Esophagus mucosa (tissue), 1 donor: ENCODE measurements at places on chromosomes 2 and 18.
A peak's percentile ranks its signal among the peaks of the same experiment; 100 is the strongest.

- ATAC-seq = no peak
These were observed 56.7 kb upstream of the EML4 start for GRCh38 chr2:42112418-42112817.

DNA sequence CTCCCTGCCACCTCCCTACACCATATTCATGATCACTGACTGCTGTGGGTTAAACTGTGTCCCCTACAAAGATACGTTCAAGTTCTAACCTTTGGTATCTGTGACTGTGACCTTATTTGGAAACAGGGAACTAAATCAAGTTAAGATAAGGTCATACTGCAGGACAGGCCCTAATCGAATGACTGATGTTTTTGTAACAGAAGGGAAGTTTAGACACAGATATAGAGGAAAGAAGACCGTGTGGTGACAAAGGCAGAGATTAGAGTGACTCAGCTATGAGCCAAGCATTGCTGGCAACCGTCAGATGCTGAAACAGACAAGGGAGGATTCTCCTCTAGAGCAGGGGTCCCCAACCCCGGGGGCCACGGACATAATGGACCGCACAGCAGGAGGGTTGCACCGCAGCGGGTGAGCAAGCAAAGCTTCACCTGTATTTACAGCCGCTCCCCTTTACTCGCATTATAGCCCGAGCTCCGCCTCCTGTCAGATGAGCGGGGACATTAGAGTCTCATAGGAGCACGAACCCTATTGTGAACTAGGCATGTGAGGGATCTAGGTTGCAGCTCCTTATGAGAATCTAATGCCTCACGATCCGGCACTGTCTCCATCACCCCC, 28.9 kb upstream of the RNF152 start:
- ATAC-seq = no peak

- ATAC-seq = peak; percentile 52
These were observed 234.9 kb upstream of the CYRIA start for GRCh38 chr2:16900405-16901025.

GRCh38 chr18:69365658-69366057, 35.0 kb upstream of the DOK6 start:
- no peak for ATAC-seq

DNA sequence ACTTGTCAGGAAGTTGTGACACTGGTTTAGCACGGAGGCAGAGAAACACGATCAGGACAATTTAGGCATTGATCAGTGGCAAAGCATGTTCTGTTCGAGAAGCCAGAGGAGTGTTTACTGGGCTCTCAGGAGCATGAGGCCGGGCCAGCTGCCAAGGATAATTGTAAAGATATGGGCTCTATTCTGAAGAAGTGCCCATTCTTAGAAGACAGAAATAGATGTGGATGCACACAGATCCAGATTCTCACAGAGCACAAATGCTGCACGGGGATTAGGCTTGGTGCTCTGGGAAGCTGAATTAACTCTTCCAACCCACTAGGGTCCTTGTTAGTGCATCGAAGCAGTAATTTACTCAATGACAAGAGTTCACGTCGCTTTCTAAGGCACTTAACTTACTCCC, 16.2 kb downstream of the AFF3 start:
- no peak for ATAC-seq
